HT-29 (cell line): ENCODE measurements at places on chromosomes 7 and 10.

- DNase-seq: no peak
These were observed 109.4 kb downstream of the MAD1L1 start for GRCh38 chr7:2123360-2123759.

DNA sequence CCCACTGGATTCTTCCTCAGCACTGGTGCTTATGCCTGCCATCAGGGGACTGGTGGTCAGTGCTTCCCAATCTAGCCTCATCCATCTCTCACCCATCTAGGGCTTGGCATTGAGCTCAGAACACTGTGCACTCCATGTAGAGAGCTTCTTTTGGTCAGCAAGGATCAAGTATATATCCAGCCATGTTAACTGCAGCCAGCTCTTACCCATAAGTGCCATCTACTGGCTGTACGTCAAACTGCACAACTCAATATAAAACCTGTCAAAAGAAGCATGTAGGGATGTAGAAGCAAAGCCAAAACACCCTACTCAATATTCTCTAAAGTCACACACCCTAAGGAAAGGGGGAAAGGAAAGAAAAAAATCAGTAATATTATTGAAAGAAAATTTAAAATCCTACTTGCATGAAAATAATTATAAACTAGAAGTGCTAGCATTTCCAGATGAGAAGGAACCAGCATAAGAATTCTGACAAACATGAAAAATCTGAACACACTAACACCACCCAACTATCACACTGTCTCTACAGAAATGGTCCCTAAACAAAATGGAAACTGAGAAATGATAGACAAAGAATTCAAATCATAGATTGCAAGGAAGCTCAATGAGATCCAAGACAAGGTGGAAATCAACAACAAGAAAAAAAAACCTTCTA is 531.1 kb upstream of the STEAP1 start:
- peak; percentile 69 for DNase-seq

GRCh38 chr10:35707642-35708425 is 65.7 kb upstream of the FZD8 start:
- no peak for DNase-seq

- DNase-seq: no peak
These were observed 36.4 kb downstream of the GDI2 start for GRCh38 chr10:5776881-5777197.

GRCh38 chr7:104629408-104629807 is 301.0 kb downstream of the LHFPL3 start:
- DNase-seq: no peak

GRCh38 chr7:54780490-54780889 is 21.5 kb upstream of the SEC61G start:
- DNase-seq: no peak

- DNase-seq: peak; percentile 90
These were observed 975 bp upstream of the USP54 start for GRCh38 chr10:73591935-73592699.
